Skin of body (tissue), 3 donors: ENCODE measurements at places on chromosomes 2 and 18.

- DNase-seq: no peak
These were observed 23.6 kb downstream of the THUMPD2 start for GRCh38 chr2:39755466-39755865.

GRCh38 chr2:54456612-54457322 lies 640 bp downstream of the SPTBN1 start:
- DNase-seq: no peak

DNA sequence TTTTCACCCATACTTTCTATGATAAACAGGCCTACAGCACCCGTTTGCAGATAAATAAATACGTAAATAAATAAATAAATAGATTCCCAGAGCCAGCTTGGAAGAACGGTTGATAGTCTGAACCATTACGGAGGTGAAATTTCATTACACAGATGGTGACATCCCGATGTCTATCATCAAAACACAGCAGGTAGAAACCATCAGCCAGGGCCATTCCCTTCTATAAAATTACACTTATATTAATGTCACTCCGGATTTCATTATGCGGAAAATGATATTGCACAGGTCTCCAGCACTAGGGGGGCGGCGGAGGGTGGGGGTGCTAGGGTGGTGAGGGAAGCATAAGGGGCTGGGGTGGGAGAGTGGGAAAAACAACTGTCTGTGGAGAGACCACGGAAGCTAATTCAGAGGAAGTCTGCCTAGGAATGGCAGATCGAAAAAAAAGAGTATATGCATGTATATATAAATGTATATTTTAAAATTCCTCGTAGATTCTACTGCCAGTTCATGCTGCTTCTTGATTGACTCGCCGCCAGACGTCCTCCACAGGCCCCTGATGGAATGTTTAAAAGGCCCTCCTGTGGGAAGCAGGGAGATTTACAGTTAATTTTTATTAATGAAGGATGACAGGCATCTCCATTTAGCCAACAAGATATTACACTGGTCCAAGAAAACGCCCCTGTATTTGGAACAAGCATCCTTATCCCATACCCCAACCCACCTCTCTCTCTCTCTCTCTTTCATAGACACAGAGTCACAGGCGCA lies 1906.0 kb upstream of the PIK3C3 start:
- DNase-seq: no peak

- no peak for DNase-seq
These were observed 262.4 kb downstream of the NBAS start for GRCh38 chr2:15298770-15299169.

DNA sequence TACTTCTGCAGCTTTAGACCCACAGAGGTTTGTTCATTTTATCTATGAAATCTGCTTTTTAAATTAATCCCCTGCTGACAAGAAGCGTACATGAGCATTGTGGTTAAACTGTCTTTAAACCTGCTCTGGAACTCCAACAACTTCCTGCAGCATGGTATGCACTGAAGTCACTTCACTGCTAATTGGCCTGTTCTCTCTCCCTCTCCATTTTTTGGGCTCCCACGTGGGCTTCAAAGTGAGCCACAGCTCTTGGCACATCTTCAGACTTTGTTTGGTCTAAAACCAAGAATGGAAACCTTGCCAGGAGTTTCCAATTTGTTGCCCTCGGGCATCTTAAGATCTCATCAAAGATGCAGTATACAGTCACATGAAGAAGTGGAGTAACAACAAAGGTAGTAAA lies 311.4 kb downstream of the LRRTM1 start:
- DNase-seq: no peak

- no peak for DNase-seq
These were observed 670.3 kb downstream of the NR4A2 start for GRCh38 chr2:155662224-155662623.

DNA sequence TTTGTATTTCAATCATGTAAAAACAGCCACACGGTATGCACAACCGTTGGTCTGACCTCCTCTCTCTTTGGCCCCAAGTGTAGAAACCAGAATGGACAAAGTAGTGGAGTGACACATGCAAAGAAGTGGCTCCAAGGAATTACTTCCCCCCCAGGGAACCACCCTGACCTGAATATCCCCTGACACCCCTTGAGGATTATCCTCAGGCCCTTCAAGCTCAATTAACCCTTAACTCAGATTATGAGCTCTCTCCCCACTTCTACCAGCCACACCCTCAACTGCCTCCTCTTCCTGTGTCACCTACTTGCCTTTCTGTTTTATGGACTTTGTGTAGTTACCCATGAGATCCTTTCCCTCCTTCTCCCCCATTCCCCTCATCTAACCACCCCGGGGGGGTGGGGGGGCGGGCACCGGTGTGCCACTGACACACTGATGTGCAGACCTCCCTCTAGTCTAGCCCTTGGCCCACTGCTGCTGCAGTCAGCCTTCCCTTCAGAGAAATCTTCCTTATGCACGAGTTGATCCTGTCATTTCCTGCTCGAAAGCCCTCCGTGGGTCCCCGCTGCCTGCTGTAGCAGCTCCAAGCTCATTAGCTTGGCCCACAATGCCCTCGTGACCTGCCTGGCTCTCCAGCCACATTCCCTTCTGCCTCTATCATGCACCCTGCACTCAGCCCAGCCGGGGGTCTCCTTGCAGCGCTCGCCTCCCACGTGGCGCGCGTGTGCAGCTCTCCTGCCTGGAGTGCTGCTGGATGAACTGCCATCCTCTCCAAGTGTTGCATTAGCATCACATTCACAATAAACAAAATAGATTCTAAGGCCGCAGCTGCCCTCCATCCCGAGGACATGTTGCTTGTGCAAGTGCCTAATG lies 40.1 kb upstream of the TMEM177 start:
- DNase-seq: no peak

DNA sequence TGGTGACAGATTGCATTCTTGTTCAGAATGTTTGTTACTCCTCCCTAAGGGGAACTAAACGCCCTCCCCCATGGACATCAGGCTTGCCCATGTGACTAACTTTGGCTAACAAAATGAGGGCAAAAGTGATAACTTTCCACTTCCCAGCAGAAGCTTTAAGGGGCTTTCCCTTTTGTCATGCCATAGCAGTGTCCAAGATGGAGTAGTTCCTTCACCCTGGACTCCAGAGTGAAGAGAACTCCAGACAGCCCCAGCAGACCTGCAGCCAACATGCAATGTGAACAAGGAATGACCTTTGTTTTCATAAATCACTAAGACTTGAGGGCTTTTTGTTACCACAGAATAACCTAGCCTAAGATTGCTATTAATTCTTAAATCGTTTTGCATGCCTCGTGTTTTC lies 163.5 kb downstream of the ZEB2 start:
- DNase-seq: no peak

- no peak for DNase-seq
These were observed 369.0 kb downstream of the EPHA4 start for GRCh38 chr2:221203125-221203524.

- no peak for DNase-seq
These were observed 220.5 kb downstream of the PMAIP1 start for GRCh38 chr18:60120231-60120750.

GRCh38 chr2:238848691-238848975 lies 748 bp downstream of the TWIST2 start:
- DNase-seq: no peak

GRCh38 chr2:71060871-71061270 lies 7.6 kb upstream of the NAGK start:
- DNase-seq: no peak

DNA sequence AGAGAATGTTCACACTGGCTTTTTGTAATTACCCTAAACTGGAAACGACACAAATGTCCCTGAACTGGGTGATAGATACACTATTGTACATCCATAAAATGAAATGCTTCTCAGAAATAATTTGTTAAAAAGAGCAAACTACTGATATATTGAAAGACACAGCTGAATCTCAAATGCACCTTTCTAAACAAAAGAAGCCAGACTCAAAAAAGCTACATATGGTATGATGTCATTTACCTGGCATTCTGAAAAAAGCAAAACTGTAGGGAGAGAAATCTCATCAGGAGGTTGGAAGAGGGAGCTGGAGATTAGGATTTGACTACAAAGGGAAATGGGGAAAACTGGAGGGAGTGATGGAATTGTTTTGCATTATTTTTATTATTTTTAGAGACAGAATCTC lies 12.0 kb downstream of the SLC38A11 start:
- no peak for DNase-seq

GRCh38 chr2:237283131-237283928 lies 130.6 kb downstream of the COL6A3 start:
- no peak for DNase-seq

DNA sequence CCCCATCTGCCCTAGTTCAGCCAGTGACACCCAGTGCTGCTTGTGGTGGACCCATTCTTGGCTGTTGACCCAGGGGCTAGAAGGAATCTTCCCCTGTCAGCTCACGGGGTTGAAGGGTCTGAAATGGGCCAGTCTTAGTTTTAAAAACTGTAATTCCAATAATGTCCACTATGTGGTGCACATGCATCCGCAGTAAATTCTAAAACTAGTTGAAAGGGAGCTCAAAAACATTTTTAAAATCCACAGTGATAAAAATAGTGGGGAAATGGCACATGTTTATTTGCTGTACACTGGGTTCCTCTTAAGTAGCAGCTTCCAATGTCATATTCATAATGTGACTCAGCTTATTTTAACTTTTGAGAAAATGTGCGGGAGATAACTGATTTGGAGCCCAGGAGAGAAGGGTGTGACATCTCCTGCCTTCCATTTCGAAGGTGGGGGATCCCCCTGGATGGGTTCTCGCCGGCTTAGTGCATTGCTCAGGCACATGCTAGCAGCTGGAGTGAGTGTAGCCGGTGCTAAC lies 32.8 kb downstream of the GRHL1 start:
- peak; percentile 52 for DNase-seq

GRCh38 chr2:221494556-221494955 lies 77.5 kb downstream of the EPHA4 start:
- DNase-seq: no peak

DNA sequence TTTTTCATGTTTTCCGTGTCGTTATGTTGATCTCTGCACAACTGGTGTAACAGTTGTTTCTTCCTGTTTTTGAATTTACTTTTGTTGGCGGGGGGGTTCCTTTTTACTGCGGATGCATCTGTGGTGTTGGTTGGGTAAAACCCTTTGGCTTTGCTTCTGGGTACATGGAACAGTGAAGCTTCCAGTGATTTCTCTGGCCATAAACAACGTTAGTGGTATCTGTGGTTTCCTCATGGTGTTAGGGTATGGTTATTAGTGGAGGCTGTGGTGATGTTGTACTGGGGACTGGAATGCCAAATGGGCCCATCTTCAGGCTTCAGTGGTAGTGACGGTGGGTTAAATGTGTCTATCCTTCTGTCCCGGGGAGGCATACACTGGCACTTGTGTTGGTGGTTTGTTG lies 285.4 kb upstream of the ZNF804A start:
- DNase-seq: no peak

DNA sequence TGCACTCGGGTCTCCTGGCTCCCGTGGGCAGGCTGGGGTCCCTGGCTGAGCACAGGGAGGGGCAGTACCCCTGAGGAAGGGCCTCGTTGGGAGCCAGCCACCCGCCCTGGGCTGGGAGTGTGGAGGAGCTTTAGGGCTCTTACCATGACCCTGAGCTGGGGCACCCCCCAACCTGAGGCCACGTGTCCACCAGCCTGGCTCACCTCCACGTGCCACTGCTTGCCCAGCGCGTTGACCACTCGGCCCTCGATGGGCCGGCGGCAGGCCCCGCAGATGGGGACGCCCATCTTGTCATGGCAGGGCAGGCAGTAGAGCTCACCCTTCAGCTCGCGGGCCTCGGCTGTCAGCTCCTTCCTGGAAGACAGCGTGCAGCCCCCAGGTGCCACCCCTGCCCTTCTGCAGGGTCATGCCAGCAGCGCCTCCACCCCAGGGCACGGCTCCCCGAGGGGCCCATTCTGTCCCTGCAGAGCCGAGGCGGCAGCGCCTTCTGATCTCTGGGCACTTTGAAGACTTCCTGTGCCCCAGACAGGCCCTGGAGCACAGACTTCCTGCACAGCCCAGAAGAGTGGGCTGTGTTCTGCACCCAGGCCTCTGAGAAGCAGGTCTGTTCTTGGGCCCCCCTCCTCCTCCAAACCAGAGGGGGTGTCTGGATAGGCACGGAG lies 4.0 kb upstream of the GPR17 start:
- no peak for DNase-seq

DNA sequence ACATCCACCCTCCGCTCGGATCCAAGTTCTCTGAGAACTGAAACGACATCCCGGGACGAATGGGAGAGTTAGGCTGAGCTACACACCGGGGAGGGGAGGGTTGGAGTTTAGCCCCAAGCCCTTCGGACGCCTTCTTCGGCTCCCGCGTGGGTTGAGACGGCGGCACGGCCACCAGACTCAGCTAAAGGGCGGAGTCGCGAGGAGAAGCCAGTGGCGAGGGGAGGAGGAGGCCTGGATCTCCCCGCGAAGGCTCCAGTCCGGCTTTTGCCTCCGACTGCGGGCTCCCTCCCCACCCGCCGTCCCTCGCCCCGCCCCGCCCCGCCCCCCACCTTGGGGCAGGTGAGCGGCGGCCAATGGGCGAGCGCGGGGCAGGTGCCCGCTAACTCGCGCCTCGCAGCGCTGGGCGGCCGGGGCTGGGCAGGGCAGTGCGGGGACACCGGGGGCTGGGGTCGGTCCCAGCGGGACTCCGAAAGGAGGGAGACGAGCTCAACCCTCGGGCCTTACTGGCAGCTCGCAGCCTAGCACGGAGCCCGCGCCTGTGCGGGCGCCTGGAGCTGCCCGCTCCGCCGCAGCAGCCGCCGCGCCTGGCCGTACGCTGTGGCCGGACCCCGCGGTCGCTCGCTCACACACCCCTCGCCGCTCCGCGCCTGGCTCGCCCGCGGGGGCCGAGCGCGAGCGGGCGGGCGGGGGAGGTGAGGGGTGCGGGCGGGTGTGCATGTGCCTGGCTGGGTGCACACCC lies at the start of gene EMX1:
Gene EMX1 (plus strand): TSS at position 382 of the 739 bp plus-strand sequence. CDS start 334 bp downstream, at position 716.
- DNase-seq: no peak

DNA sequence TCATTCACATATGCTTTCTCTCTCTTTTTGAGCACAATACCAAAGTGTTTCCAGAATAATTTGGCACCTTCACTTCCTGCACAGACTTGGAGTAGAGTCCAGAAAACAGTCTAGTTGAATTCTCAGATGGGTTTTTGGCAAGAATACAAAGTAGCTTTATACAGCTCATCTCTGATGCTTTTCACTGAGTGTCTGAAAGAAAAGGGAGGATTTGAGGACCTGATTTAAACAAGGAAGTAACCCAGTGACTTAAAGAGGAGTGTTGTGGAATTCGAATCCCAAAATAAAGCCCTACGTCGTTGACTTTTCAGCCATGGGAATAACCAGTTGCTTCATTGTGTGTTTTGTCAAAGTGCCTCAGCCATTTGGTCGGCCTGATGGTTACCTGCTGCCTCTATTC lies 31.8 kb downstream of the METAP1D start:
- DNase-seq: no peak

GRCh38 chr2:152825834-152826233 lies 107.4 kb downstream of the ARL6IP6 start:
- DNase-seq: no peak

DNA sequence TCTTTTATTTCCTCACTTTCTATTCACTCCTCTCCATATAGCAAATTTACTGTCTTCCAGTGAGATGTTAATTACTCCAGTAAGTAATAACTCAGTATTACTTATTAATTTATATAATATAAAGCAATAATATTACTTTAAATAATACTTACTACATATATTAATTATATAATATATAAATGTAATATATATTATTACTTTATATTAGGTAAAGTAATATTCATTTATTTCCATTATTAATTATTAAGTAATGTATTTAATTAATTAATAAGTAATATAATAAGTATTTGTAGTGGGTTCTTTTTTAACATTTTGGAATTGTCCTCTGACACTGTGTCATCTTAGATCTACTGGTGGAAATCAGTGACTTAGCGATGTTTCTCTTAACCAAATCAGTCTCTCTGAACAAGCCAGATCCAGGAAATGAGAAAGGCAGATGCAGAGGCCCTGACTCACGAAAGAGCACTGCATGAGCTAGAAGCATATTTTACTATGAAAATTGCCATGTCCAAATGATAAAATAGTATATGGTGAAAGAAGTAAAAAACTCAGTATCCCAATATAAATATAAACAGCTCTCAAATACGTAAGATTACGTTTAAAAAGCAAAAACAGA lies 115.9 kb downstream of the DSEL start:
- no peak for DNase-seq
